ENCODE measurements at places on chromosomes 4 and X.

DNA sequence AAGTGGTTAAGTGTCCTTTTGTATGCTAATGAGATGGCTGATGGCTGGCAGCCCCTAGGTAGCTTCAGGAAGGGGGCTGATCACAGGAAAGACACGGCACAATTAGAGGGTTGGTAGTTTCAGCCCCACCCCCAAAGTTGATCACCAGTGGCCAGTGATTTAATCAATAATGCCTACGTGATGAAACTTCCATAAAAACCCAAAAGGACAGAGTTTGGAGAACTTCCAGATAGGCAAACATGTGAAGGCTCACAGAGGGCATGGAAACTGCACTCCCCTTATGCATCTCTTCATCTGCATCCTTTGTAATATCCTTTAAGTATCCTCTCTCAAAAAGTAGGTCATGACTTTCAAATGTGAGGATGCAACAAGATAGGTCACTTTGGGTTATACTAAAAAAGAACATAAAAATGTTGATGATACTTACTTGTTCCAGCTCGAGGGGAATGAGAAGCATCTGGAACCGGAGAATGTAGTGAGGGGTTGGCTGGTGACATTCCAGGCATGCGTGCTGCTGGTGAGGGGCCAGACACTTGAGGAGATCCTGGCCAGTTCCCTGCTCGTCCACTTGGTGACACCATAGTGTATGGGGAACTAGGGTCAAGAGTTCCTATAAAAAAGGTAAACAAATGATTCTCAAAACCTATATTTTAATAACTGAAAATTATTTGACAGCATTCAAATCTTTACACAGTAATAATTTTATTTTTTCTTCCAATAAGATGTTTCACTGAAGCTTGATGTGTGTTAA lies 16.7 kb upstream of the CXorf38 start:
- no peak for DNase-seq

- no peak for DNase-seq
These were observed 272.5 kb downstream of the SHOX start for GRCh38 chrX:903116-903515.

DNA sequence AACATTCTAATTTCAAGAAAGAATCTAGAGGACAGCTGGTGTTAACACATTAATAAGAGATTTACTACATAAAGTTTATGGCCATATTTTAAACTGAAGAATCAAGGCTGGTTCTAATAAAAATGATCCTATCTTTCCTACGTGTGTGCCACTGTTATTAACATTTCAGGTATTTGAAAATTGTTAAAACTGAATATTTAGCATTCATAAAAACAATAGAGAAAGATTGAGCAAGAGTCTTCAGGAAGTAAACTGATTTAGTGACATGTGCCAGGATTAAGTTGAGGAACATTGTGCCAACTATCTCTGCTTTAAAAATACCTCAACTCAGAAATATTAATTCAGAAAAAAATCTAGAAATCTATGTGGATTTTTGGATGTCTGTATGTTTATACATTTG lies 810.1 kb downstream of the FAT4 start:
- DNase-seq = no peak

GRCh38 chr4:88005076-88005475 lies 2.4 kb upstream of the PKD2 start:
- DNase-seq = no peak

GRCh38 chrX:148354916-148355315 lies 145.5 kb upstream of the AFF2 start:
- no peak for DNase-seq

GRCh38 chr4:42638321-42638720 lies 18.6 kb downstream of the ATP8A1 start:
- DNase-seq = no peak

GRCh38 chrX:94977986-94978385 lies 1304.0 kb downstream of the FAM133A start:
- DNase-seq = no peak

DNA sequence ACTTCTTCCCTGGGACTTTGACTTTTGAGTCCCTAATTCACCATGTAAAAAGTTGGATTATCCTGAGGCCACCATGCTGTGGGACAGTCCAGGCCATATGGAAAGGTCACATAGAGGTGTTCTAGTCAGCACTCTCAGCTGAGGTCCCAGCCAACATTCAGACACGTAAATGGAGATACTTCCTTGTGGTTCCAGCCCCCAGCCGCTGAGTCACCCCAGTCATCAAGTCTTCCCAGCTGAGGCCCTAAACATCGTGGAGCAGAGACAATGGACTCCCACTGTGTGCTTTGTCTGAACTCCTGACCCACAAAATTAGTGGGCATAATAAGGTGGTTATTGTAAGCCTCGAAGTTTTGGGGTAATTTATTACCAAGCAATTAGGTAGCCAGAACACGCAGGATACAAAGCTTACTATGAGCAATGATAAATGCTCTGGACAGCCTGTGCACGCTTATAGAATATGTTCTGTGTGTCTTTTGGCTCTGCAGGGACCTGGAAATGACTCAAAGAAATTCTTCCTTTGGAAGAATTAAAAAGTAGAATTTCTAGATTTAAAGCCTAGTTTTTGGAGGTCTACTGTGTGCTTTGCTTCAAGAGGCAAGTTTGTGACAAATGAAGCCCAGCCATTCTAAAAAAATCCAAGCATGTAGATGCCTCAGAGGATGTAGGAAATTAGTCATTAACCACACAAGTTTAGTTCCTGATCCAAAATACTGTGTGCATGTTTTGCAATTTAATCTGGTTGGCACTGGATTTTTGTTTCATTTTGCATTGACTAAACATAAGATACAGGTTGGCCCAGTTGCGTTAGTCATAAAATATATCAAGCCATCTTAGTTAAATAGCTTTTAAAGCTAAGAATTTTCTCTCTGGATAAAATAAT lies 33.2 kb upstream of the SLC9A7 start:
- DNase-seq = no peak

- DNase-seq = peak; percentile 2
These were observed 3.1 kb upstream of the FGB start for GRCh38 chr4:154559494-154560418.

GRCh38 chrX:10537308-10537707 lies 83.1 kb downstream of the MID1 start:
- DNase-seq = no peak

DNA sequence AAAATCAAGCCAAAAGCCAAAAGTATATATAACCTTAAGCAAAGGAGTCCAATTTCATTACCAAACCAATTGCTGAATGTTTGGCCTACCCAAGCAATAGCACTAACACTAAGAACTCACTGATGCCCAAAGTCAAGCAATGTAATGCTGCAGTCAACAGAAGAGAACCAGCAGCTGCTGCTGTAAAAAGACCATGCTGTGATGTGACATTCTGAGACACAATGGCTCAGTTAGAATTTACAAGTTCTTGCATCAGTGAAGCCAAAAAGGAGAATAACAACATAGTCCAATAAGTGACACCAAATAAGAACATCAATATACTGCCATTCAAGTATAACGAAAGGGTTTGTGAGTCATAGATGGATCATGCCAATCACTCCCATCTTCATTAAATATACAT lies 514.0 kb upstream of the DIAPH2 start:
- DNase-seq = no peak

- DNase-seq = no peak
These were observed 204.2 kb upstream of the RASGEF1B start for GRCh38 chr4:81675791-81676393.

DNA sequence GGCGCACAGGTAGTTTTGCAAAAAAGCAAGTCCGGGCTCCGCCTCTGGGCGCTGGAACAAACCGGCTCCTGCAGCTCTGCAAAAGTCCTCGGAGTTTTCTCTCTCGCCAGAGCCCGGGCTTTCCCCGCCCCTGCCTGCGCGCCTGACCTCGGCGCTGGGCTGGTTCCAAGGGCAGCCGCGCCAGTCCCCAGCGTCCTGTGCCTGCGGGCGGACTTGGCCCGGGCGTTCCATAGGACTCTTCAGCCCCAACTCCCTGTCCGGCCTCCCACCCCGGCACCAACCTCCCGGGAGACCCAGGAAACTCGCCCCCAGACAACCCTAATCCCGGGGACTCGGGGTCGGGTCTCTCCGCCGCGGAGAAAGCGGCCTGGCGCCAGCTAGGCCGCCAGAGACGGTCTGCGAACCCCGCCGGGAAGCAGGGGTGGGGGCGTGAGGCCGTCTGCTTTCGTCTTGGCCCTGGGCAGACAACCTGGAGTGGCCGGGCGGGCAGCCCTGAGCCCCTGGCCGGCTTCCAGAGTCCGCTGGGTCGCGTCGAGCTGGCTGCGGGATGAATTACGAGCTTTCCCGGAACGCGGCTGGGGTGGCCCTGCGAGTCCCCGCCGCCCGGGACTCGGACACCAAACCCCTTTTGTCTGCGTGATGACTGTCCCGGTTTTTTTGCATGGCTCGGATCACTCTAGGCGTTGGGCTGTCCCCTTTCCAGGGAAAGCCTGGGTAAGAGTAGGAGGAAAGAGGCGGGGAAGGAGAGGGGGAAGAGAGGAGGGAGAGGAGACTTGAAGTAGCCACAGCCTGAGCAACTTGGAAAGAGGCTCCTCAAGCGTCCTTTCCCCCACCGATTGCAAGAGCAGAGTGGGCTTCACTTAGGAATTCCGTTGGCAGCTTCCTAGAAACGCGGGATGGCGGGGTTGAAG lies 916 bp downstream of the MXRA5 start:
- no peak for DNase-seq
